ENCODE measurements at places on chromosomes 2 and 18.

GRCh38 chr2:166328147-166328546 is 47.6 kb downstream of the SCN9A start:
- DNase-seq: no peak

DNA sequence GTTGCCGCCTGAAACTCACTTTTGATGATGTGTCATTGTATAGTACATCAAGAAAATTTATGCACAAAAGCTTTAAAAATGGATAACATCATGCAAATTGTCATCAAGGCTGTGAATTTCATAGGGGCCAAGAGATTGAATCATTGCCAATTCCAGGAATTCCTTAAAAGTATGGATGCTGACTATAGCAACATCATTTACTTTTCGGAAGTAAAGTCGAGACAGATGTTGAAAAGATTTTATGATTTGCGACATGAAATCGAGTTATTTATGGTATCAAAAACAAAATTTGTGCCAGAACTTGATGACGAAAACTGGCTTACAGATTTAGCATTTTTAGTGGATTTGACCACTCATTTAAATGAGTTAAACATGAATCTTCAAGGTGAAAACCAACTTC is 56.3 kb downstream of the ASB1 start:
- DNase-seq: no peak

DNA sequence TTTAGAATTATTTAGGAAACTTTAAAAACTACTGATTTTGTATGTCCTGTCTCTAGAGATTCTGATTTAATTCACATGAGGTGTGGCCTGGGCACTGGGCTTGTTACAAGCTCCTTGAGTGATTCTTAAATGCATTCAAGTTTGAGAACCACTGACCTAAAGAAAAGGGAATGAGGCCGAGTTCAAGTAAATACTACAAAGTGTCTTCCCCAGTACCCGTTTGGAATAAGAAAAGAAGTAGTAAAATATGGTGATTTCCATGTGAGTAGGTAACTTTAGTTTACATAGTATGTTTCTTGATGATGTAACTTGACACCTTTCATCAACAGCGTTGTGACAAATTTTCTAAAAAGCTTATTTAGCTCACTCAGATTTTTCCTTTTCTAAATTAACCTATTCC is 1022.9 kb upstream of the NRXN1 start:
- DNase-seq: no peak

GRCh38 chr2:30764021-30764800 is 43.0 kb downstream of the CAPN13 start:
- DNase-seq: no peak

DNA sequence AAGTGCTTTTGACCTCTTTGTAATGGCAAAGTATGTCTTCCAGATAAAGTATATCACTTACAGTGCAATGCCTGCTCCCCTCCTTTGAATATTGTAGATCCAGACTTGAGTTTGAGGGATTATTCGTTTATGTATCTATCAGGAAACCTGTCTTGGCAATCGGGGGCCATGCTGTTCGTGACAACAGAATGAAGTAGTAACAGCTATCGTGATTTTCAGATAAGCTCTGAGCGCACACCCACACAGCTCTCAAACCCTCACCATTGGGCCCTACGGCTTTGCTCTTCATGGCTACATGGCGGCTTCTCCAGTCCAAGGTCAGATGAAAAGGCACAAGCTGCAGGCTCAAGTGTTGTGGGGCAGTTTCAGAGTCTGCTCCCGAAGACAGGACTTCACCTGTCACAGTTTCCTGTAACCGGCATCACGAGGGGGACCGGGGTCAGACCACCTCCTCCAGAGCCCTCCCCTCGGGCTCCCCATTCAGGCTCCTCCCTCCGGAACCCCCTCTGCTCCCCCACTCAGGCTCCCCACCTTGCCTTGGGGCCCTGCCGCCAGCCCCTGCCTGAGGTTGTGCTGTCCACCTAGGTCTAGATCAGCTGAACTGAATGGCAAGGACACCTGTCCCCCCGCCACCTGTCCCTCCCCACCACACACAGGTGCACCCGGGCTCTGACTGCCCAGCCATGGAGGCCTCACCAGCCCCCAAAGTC is 292.5 kb upstream of the SALL3 start:
- DNase-seq: no peak

GRCh38 chr2:219106251-219106650 is 45.5 kb upstream of the IHH start:
- no peak for DNase-seq

Measured in SIG-M5 (cell line).